ENCODE measurements at places on chromosomes 7 and 10.

DNA sequence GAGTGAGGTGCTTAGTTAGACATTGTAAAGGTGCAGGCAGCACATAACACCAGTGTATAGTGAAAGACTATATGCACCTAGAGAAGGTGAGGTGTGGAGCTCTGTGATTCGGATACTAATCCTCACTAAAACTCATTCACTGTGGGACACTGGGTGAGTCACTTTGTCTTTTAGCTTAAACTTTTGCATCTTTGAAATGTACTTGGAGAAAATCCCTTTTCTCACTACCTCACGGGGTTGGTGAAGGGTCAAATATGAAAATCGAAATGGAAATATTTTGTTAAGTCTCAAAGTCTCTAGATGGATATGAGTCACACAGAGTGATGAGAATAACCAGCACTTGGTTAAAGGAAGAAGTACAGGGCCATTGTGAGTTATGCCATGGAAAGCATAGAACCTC, 38.0 kb downstream of the MDFIC start:
- no peak overlapping the region for H3K4me3 ChIP-seq
- no peak for DNase-seq
- H3K36me3 ChIP-seq: no peaks in the 10 kb centered on the region
- H3K27ac ChIP-seq: no peak overlapping the region
- H3K4me1 ChIP-seq: no peaks in the 10 kb centered on the region
- H3K27me3 ChIP-seq: no peaks in the 10 kb centered on the region

DNA sequence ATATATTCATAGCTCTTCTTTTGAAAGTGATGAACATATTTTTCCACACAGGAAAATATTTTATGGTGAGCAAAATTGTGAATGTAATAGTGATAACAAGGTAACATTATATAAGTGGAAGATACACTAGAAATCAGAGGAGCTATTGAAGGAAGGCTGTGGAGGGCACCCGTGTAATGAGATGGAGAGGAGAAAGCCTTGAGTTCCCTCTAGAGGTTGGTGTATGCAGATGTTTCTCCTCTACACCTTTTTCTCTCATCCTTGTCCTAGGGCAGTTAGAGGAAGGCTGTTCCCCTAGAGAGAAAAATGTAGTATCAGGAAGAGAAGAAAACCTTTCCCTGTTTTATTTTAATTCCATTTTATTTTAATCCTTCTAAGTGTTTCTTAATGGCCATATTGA, 54.6 kb upstream of the NRG3 start:
- H3K27me3 ChIP-seq: no peaks in the 10 kb centered on the region
- H3K4me1 ChIP-seq: no peaks in the 10 kb centered on the region
- H3K4me3 ChIP-seq: no peak overlapping the region
- DNase-seq: no peak
- no peak overlapping the region for H3K27ac ChIP-seq

- H3K27ac ChIP-seq: peak overlapping the region; percentile 49
- no peaks in the 10 kb centered on the region for H3K36me3 ChIP-seq
- H3K4me3 ChIP-seq: no peak overlapping the region
- H3K4me1 ChIP-seq: peaks cover 32% of the 10 kb centered on the region
- no peaks in the 10 kb centered on the region for H3K27me3 ChIP-seq
Measured at GRCh38 chr7:22591271-22591670, 91.3 kb upstream of the STEAP1B start.

GRCh38 chr10:89183571-89183970, 23.5 kb downstream of the CH25H start:
- no peak overlapping the region for H3K27ac ChIP-seq
- no peaks in the 10 kb centered on the region for H3K27me3 ChIP-seq
- H3K4me3 ChIP-seq: no peak overlapping the region
- no peaks in the 10 kb centered on the region for H3K36me3 ChIP-seq

DNA sequence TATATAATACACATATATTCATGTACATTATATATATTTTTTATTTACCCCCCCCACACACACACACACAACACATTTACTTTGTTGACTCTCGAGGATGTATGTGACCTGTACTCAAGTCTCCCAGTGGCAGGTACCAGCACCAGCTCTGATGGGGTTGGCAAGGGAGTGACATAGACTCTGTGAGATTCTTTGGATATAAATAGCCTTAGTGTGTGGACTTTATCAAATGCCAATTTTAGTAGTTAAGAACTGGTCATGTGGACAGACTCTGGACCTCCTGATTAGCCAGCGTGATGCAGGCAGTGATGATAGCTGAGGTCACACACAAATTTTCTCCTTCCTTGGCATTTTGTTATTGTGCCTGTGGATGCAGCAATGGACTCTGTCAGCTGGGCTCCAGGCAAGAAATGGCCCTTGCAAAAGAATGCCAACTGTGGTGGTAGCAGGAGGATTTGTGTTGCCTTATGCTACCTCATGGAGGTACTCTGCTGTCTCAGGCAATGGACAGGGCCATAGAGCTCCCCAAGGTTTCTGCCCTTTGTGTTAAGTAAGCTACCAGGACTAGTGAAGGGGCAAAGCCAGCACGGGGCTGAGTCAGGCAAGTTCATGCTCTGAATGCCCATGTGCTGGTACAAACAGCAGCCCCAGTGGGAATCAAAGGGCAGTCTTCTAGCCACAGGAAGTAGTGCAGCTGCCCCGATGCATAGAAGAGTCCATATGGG, 224.6 kb upstream of the ZWINT start:
- H3K4me1 ChIP-seq: no peaks in the 10 kb centered on the region
- H3K4me3 ChIP-seq: no peak overlapping the region
- no peak overlapping the region for H3K27ac ChIP-seq
- no peak for DNase-seq
- no peaks in the 10 kb centered on the region for H3K36me3 ChIP-seq
- H3K27me3 ChIP-seq: no peaks in the 10 kb centered on the region

- no peaks in the 10 kb centered on the region for H3K4me1 ChIP-seq
- no peak for DNase-seq
- H3K36me3 ChIP-seq: no peaks in the 10 kb centered on the region
- no peak overlapping the region for H3K27ac ChIP-seq
Measured at GRCh38 chr10:26508016-26508415, 69.9 kb downstream of the APBB1IP start.

GRCh38 chr7:116310141-116310540, 99.8 kb downstream of the TES start:
- H3K4me3 ChIP-seq: no peak overlapping the region
- no peaks in the 10 kb centered on the region for H3K4me1 ChIP-seq
- no peaks in the 10 kb centered on the region for H3K36me3 ChIP-seq
- H3K27ac ChIP-seq: no peak overlapping the region
- H3K27me3 ChIP-seq: no peaks in the 10 kb centered on the region
- DNase-seq: no peak

DNA sequence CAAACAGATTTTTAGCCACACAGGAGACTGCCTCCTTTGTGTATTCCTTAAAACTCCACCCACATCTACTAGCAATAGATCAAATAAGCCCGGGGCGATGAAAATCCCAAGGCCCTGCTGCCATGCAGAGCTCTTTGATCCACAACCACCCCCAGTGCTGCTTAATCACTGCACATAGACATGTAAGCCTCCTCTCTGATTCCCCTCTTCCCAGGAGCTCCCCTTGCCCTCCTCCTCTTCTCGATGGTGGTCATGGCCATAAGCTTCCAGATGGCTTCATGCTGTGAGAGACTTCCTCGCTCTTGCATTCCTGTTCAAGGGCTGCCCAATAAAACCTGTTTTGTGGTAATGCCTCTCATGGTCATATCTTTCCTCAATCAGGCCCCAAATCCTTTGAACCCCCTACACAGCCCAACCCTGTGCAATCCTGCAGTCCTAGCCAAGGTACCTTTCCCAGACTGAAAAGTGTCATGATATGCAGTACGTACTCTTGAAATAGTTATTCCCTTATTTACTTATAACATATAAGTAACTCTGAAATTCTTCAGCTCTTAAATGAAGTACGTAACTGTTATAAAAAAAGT, 158.5 kb downstream of the CACNA2D1 start:
- H3K27ac ChIP-seq: no peak overlapping the region
- H3K4me1 ChIP-seq: peaks cover 31% of the 10 kb centered on the region
- no peak overlapping the region for H3K4me3 ChIP-seq
- DNase-seq: no peak

GRCh38 chr10:72802332-72802731, 91.2 kb upstream of the OIT3 start:
- H3K27ac ChIP-seq: peak overlapping the region; percentile 52
- H3K27me3 ChIP-seq: no peaks in the 10 kb centered on the region
- peaks cover 40% of the 10 kb centered on the region for H3K4me1 ChIP-seq
- H3K36me3 ChIP-seq: no peaks in the 10 kb centered on the region
- H3K4me3 ChIP-seq: no peak overlapping the region

DNA sequence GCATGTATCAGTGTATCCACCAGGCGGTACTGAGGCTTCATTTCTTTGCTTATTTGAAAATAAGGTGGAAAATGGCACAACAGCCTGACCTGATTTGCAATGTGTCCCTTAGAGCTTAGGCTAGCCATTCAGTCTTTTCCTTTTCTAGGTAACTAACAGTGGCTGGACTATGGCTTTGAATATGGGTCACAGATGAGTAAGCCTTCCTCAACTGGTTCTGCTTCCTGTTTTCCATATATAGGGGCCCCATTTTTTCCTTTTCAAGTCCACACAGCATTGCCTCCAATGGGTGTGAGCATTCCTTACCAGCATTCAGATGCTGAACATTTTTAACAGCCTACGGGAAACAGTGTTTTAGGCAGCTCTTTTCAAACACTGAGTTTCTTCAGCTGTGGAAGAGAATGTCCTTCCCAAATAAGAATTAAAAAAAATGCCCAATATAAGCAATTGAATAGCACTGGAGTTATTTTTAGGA, 3.9 kb upstream of the ITGB1 start:
- H3K27ac ChIP-seq: peak overlapping the region; percentile 63
- no peaks in the 10 kb centered on the region for H3K36me3 ChIP-seq
- no peaks in the 10 kb centered on the region for H3K27me3 ChIP-seq
- H3K4me1 ChIP-seq: peaks cover 23% of the 10 kb centered on the region
- no peak overlapping the region for H3K4me3 ChIP-seq

DNA sequence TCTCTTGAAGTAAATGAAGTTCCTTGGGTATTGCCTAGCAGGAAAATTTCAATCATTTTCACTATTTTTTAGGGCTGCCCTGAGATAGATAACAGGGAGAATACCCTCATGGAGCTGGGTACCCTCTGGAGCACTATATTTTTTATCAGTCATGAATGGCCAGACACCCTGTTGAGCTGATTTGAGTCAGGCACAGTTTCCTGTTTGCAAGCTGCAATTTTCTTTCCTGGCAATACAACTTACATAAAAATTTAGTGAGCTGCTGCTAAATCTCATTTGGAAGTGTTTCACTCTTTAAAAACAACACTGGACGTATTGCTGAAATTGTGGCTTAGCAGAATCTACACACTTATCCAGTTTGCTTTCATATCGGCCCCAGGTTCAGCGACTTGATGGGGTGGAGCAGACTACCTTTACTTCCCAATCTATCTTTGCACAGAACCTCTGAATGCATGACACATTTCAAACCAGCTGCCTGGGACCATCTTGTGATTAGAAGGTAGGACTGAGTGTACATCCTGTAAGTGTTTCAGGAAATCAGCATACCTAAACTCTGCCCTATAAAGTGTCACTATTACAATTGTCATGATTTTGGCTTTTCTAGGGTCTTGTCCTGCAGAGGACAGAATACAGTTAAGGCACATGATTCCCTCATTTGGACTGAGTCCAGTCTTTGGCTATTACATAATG, 125.7 kb upstream of the FAM3C start:
- no peaks in the 10 kb centered on the region for H3K36me3 ChIP-seq
- H3K27me3 ChIP-seq: no peaks in the 10 kb centered on the region
- H3K27ac ChIP-seq: no peak overlapping the region
- no peak overlapping the region for H3K4me3 ChIP-seq
- no peak for DNase-seq
- no peaks in the 10 kb centered on the region for H3K4me1 ChIP-seq

GRCh38 chr7:158000160-158000559, 587.5 kb downstream of the PTPRN2 start:
- no peak overlapping the region for H3K4me3 ChIP-seq
- H3K27me3 ChIP-seq: peaks cover 3% of the 10 kb centered on the region
- no peaks in the 10 kb centered on the region for H3K4me1 ChIP-seq
- H3K36me3 ChIP-seq: no peaks in the 10 kb centered on the region

DNA sequence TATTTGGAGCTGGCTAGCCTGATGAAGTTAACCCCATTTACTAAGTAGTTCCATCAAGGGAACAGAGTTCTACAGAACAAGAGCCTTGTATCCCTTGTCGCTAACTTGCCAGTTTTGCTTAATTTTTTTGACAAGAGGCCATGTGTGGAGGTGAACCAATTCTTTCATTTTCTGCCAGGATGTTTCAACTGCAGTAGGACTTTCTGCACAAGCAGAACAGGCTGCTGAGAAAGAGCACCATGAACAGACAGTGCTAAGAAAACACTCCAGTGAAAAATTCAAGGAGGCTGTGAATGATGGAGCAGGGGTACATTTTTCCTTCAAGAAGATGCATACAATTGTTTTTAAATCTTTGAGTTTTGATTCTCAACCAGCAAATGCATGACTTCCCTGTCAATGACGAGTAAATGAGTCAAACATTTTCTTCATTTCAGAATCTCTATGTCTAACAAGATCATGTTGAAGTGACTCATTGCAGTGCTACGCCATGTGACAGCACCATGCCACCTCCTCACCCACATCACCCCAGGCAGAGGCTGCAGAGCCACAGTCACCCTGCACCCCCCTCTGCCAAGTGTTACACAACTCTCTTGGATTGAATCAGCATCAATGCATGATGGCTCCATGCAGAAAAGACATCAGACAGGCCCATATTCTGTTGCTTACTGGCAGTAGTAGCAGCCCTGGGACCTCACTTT, 193.1 kb downstream of the COBL start:
- peaks cover 5% of the 10 kb centered on the region for H3K4me1 ChIP-seq
- no peaks in the 10 kb centered on the region for H3K36me3 ChIP-seq
- peak overlapping the region; percentile 68 for H3K27ac ChIP-seq

DNA sequence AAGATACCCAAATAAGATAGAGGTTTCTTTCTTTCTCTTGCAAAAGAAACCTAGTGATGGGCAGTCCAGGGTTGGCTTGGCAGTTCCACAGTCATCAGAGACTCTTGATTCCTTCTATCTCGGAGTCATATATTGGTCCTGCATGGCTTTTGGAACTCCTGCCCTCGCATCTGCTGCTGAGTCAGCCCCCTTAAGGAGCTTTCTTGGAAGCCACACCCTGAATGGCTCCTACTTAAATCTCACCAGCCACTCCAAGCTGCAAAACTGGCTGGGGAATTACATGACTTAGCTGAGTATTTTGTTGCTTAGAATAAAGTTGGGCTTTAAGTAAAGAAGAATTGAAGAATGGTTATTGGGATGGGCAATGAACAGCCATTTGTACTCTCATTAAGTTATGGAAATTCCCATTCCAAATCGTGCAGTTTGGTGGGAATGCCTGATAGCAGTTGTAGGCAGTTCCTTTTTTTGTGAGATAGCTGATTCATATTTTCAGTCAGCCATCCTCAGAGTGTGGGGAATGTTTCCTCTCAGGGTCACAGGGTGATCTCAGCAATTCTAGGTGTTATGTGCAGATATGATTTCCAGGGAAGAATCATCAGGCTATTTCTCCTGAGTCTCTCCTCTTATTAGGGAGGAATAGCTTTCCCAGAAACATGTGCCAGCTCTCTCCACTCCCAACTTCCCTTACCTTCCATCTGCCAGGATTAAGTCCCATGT, 209.9 kb downstream of the BBS9 start:
- no peak for DNase-seq
- H3K4me1 ChIP-seq: no peaks in the 10 kb centered on the region
- no peak overlapping the region for H3K4me3 ChIP-seq
- no peaks in the 10 kb centered on the region for H3K27me3 ChIP-seq

Data from gastrocnemius medialis (tissue), 4 donors.